Skin of body (tissue), 3 donors: ENCODE measurements at places on chromosomes 6 and 20. TPM values are rescaled to one million over a fixed set of nuclear protein-coding genes. Genes with fewer than 3 reads are reported as not detected.

- no peak for DNase-seq
Observed at GRCh38 chr6:3943331-3943765, 94.2 kb downstream of the FAM50B start.

The FAM209B gene
- total RNA-seq, result not detected

GRCh38 chr20:52616629-52617028 lies 355.5 kb upstream of the TSHZ2 start:
- no peak for DNase-seq

GRCh38 chr6:112680091-112680490 lies 333.0 kb downstream of the RFPL4B start:
- DNase-seq, result no peak

- peak; percentile 23 for DNase-seq
Observed at GRCh38 chr6:169752074-169752623, 727 bp downstream of the ERMARD start.

DNA sequence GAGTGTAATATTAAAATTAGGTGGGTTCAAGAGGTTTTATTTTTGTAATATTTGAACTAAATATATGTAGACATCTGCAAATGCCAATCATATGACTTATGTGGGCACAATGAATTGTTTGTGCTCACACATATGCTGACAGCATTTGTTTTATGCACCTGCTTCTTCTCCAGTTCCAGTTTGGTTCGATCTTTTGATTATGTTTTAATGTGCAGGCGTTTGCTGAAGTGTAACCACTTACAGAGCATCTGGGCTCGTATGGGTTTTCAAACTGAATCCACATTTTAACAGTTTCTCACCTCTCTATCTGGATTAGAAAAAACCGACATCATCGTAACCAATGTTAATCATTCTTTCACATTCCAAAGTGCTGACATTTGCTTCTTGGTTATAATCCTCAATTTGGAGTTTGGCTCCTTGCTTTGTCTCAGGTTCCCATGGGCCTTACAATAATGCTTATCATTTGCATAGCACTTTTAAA lies 129.1 kb upstream of the SPACA1 start:
- DNase-seq, result no peak
